GM12892 (cell line): ENCODE measurements at places on chromosomes 3 and 15.

DNA sequence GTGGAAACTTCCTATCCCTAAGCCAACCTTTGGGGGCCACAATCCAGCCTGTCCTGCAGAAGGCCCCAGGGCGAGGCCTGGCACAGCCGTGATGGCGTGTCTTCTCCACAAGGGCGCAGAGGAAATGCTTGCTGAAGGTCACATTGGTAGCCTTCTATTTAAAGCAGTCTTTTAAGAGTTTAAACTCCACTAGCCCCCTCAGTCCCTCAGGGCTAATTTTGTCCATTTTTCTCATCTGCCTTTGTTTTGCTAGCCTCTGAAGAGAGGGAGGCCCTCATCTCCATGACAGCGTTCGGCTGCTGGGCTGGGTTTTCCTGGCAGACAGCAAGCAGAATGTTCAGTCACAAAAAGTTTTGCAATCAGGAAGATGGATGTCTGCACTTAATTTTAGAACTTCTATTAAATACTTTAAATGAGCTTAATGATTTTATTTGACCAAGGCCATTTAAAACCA lies 40.8 kb downstream of the RARB start:
- no peak for DNase-seq

GRCh38 chr15:47388299-47388698 lies 329.0 kb upstream of the SEMA6D start:
- no peak for DNase-seq

GRCh38 chr3:77967621-77968020 lies 927.7 kb downstream of the ROBO2 start:
- DNase-seq = no peak

DNA sequence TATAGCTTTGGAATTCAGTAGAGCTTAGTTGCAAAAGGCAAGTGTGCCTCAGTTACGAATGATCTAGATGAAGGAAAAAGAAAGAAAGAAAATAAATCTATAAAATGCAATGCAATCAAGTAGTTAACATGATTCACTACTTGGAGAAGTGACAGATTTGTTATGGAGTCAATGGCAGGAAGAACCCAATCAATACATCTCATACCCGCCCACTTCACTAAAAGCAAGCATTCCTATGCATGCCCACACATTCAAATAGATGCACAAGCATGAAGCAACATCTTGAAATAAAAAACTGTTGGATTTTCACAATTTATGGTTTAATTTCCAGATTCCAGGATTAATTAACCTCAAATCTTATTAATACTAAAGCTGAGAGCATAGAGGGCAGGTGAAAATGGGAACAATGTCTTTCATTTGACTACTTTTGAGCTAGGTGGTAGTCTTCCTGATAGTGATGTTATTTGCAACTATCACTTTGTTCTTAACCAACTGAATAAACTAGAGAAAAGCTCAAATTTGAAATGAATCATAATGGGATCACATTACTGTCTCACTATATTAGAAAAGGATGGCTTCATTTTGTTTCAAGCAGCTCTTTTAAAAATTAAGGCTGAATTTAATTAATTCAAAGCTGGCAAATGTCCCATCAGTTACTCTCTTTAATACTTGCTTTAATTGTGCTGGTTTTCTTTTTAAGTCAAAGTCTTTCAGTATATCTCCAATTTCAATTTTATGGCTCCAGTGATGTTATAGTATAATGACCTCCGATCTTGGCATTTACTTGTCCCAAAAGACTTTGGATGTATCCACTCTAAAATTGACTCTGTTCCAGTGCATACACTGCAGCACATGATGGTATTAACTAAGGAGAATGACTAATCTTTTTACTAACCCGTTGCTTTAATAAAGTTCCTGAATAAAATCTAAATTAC lies 46.7 kb upstream of the CCDC50 start:
- no peak for DNase-seq

DNA sequence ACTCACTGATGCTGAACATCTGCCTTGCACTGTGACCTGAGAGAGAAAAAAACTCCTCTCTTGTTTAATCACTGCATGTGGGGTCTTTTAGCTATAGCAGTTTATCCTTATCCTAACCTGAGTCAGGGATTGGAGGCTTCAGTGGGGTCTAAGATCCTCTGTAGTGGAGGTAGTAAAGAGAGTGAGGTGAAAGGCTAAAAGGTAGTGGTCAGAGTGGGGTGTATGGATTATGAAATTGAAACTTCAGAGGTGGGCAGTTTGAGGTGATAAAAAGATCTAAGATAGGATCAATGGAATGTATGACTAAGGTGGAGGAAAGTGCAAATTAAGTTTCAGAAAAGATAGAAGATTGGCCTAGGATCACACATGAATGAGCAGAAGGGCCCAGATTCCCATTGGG lies 36.5 kb downstream of the DET1 start:
- DNase-seq = no peak

DNA sequence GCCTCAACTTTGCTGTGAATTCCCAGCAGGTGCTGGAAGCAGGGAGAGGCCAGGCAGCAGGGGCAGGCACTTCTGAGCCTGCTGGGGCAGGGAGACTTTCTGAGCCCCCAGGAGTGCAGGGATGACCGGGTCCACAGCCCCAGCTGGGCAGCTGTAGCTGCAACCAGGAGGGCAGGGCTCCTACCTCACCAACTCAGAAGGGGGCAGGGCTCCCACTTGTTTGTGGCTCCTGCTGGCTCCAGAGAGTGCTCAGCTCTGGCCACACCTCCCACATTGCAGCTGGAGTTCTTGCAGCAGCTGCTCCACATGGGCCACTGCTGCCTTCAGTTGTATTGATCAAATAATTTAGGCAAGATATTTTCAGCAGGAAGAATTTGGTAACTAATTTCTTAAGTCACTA lies 812.3 kb downstream of the NSUN3 start:
- DNase-seq = no peak

GRCh38 chr3:154050216-154050615 lies 71.0 kb upstream of the ARHGEF26 start:
- no peak for DNase-seq

GRCh38 chr3:52231502-52232278 lies 6.2 kb upstream of the TLR9 start:
- DNase-seq = peak; percentile 82

DNA sequence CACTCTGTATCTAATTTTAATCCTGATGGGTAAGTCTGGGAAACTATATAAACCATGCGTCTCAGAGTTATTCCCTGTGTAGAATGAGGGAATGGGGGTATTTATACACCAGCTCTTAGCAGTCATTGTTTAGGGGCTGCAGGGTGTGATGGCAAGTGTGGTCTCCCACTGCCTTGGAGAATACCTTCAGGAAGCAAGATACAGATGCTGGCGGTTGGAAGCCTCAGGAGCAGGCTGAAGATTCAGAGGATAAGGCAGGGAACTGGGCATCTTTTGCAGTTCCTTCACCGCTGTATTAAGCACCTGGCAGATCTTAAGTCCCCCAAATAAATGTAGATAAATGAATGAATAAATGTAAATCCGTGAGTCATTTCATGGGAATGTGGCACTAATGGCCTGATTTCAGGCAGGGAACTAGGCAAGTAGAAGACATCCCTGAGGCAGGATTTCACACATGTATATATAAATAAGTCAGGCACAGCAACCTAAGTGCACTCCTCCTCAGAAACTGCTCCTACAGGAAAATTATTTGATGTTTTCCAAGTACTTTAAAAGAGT lies 209.2 kb upstream of the GADL1 start:
- DNase-seq = no peak

DNA sequence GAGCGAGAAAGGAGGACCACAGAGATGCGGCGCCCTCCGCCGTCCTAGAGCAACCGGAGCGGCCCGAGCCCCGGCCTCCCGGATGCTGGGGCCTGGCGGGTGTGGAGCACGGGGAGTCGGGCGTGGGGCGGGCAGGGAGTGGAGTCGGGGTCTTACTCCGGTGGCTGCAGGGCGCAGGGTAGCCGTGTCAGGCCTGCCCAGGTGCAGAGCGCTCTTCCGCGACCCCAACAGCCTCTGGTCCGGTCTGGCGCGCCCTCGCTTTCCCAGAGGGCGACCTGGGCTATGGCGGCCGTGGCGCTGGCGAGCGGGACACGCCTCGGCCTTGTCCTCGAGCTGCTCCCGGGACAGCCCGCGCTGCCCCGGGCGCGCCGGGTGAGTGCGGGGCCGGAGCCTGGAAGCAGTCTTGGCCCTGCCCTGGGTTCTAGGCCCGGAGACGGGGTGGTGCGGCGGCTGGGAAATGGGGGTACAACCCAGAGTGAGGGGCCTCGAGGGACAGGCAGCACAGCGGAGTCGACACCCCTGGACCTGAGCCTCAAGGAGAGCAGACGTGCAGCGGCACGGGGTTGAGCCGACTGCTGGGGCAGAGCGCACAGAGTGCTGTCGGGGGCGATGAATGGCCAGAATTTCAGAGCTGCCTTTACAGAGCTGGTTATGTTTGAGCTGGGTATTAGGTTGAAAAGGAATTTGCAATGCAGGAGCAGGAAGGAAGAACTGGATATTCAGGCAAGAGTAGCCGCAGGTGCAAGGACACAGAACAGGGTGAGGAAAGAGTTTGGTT lies at the start of gene ZNF662:
ZNF662 (plus strand) TSS at position 73 of the 778 bp plus-strand sequence. CDS start 1,973 bp downstream, outside the sequence.
- DNase-seq = no peak

- DNase-seq = no peak
These were observed 201.4 kb downstream of the IL5RA start for GRCh38 chr3:2908693-2909351.

DNA sequence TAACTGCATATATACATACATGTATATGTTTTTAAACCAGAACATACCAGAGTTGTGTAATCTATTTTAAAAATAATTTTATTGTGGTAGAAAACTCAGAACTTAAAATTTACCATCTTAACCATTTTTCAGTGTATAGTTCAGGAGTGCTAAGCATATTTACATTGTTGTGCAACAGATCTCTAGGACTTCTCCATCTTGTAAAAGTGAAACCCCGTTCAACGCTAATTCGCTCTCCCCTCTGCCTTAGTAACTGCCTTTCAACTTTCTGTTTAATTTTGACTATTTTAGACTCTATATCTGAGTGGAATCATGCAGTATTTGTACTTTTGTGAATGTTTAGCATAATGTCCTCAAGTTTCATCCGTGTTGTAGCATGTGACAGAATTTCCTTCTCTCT lies 51.8 kb upstream of the SSR3 start:
- no peak for DNase-seq

- DNase-seq = no peak
These were observed 7.0 kb downstream of the PPCDC start for GRCh38 chr15:75030424-75030823.

DNA sequence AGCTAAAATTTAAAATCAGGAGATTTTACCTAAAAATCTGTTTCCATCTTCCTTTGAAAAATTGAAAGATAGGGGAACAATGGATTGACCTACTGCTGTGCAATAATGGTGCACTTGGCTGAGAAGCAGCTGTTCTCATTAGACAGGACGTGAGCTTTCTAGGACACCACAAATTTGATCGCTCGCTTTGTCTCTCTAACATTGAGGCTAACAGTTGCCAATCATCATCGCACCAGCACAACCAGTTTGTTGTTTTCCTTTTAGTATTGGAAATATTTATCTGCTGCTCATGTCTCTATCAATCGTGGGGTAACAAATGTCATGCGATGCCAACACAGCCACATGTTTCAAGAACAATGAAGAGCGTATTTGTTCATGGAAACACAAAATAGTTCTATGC lies 228.8 kb upstream of the P2RY1 start:
- no peak for DNase-seq

DNA sequence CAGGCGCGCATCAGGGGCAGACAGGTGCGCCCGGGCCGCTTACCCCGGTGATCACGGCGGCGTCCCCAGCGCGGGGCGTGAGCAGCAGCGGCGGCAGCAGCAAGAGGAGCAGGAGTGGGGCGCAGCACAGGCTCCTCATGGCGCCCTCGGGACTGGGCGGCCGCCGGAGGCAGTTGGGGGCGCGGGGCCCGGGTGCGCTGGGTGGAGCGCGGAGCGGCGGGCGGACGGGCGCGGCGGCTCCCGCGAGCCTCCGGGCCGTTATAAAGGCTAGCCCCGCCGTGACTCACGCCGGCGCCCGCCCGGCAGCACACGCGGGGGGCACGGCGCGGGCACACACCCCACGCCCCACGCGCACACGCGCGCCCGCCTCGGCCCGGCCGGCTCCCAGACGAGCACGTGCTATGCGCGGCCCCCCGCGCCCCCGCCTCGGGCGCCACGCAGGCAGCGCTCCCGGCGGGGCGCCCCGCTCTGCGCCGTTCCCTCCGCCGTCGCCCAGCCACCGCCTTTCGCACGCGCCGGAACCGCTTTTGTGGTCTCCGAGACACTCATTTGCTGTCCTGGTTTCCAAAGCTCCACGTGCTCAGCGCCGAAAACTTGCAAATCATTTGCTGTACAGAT lies at the start of gene PROK2:
PROK2 (minus strand) TSS at position 235 of the 618 bp plus-strand sequence; CDS start at position 139, 96 bp downstream.
- peak; percentile 13 for DNase-seq

DNA sequence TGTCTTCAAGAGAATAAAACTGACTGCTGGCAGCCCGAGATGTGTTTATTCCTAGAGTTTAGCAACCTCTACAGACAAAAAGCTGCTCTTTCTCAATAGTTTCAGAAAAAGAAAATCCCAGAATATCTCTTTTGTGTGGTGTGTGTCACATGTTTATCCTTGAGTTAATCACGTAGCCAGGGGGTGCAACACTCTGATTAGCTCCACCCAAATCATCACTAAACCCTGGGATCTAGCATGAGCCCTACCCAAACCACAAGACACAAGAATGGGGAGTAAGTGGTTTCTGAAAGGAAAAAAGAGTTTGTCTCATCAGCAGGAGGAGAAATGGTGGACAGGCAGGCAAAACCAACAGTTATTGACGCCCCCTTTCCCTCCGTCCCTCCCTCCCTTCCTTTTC lies 78.5 kb upstream of the AGBL1 start:
- DNase-seq = no peak
